ENCODE measurements at places on chromosomes 2 and 18.

GRCh38 chr2:84459944-84460429 lies 907 bp upstream of the SUCLG1 start:
- no peak for DNase-seq

GRCh38 chr2:143686585-143687164 lies 557.5 kb downstream of the ARHGAP15 start:
- DNase-seq: no peak

DNA sequence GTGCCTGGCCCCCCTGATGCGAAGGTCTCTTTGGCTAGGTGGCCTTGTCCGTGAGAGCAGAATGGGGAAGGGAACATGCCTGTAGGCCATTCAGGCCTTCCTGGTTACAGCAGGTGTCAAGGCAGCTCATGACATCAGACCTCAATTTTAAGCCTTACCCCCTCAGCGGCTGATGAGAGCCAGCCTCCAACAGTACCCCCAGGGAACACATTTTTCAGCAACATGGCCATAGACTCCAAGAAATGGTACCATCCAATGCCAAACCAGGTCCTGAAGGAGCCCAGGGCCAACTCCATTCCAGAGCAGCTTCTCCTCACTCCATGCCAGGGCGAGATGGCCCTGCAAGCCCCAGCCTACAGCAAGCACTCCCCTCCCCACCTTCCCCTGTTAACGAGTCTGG lies 199.2 kb downstream of the SMAD2 start:
- no peak for DNase-seq

- DNase-seq: no peak
Observed at GRCh38 chr2:234993541-234993981, 41.7 kb downstream of the SH3BP4 start.

DNA sequence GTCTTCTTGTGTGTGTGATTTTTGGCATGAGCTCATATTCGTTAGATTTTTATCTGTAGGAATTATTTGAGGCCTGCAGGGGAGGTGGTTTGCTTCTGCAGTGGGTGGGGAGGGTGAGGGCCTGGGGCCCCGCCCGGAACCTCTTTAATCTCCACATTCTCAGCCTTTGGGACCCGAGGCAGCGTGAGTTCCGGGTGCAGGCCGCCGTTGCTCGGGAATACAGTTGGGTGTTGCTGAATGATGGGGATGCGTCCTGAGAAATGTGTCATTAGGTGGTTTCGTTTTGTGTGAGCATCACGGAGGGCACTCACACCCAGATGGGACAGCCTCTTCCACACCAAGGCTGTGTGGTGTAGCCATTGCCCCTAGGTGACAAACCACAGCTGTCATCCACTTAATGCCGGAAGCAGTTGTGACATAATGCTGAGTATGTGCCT lies 13.7 kb upstream of the GAL3ST2 start:
- no peak for DNase-seq

DNA sequence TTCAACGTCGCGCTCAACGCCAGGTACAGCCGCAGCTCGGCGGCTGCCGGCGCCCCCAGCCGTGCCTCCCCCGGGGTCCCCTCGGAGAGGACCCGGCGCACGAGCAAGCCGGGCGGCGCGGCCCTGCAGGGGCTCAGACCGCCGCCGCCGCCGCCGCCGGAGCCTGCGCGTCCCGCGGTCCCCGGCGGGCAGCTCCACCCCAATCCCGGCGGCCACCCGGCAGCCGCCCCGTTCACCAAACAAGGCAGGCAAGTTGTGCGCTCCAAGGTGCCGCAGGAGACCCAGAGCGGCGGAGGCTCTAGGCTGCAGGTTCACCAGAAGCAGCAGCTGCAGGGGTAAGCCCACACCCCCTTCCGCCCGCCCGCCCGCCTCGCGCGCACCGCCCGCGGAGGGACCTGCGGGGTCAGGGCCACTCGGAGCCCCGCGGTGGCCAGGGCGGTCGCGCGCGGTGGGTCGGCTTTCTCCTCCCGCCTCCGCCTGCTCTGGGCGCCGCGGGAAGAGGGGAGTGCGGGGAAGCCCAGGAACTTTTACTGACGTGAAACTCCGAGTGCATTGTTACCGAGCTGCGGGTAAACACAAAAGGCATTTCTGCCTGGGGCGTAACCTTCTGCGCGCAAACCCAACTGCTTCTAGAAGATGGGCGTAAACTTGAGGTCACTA lies 861 bp downstream of the LTBP1 start:
- DNase-seq: peak; percentile 2

DNA sequence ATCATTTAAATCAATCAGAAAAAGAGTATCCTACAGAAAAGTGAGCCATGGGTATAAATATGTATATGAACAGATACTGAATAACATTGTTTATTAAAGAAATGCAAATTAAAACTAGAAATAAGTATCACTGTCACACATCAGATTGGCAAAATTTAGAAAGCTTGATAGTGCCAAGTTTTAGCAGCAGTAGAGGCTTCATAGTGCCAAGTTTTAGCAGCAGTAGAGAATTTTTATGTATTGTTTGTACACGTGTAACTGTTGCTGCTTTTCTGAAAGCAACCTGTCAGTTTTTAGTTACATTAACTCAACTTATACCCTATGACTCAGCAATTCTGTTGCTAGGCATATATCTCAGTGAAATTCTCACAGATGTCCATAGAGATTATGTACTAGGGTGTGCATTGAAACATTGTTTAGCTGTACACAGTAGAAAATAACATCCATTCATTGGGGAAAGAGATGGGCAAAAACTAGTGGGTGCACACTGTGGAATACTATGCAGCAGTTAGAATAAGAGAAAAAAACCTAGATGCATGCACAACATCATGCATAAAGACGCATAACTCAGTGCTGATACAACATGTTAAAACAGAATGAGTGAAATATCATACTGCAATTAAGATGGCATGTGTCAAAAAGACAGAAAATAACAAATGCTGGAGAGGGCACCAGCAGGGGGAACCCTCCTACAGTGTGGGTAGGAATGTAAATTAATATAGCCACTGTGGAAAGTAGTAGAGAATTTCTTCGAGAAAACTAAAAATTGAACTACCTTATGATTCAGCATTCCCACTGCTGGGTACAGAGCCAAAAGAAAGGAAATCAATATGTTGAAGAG lies 294.5 kb upstream of the NT5C1B start:
- DNase-seq: no peak

GRCh38 chr2:47063538-47063930 lies 91.6 kb downstream of the STPG4 start:
- no peak for DNase-seq

DNA sequence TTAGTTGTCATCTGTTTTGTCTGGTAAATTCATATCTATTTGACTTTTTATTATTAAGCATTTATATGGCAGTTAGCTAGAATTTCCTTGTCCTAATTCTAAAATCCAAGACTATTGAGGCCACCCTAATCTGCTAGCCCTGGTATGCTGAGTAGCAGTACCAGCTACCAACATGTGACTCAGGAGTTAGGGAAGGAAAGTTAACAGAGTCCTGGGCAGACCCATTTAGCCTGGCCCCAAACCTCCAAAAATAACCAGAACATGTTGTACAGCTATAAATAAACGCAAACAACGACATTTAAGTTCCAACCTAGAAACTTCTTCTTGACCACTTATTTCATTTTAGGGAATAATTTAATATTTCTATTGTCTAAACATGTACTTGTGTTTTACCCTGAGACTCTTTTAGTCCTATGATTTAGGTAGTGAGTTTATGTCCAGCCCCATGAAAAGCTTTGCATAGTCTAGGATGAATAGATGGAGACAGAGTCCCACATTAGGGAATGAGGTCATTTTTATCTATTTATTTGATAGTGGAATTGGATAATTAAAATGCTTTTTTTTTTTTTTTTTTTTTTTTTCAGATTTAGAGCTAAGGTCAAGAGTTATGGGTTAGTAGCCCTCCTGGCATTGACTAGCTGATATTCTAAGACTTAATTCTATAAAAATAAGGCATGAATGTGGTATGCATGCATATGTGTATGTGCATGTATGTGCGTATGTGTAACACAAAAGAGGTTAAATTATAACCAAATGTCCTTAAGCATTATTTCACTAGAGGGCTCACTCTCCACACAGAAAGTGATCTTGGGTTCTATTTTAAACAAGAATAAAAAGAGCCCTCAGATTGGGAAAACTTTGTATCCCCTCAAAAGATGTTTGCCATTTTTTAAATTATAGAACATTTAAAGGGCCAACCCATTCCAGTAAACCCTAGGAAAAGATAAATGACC lies 160.1 kb upstream of the MAPRE2 start:
- DNase-seq: no peak

DNA sequence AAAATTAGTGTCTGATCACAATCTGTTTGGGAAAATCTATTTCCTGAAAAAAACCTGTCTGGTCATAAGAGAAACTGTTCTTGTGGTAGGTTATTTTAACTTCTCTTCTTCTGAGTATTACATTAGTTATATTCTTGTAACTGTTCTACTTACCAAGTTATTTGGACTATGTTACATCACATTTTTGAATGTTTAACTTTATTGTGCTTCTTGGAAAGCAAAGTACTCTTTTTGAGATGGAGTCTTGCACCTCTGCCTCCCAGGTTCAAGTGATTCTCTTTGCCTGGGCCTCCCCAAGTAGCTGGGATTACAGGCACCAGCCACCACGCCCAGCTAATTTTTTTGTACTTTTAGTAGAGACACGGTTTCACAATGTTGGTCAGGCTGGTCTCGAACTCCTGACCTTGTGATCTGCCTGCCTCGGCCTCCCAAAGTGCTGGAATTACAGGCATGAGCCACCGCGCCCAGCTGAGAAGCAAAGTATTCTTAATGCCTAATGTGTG lies 39.4 kb downstream of the AFTPH start:
- DNase-seq: no peak

DNA sequence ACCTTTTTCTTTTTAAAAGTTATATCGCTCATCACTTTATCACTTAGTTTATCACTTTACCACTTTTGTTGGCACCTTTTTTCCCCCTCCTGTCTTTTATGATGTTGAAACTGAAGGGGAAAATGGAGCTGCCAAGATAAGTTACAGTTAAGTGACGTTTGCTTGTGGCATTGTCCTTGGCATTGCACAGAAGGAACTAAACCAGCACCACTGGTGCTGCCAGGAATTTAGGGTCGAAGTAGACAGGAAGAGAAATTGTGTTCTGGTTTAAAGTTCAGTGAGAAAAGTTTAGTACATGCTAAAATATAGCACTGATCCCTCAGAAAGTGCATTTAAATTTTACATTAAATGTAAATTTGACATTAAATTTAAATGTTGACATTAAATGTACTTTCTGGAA lies 49.9 kb downstream of the MYO1B start:
- DNase-seq: no peak
